Suppressor macrophage treated with lipopolysaccharide for 1 hour (primary cell): ENCODE measurements at places on chromosomes 7 and 10.

DNA sequence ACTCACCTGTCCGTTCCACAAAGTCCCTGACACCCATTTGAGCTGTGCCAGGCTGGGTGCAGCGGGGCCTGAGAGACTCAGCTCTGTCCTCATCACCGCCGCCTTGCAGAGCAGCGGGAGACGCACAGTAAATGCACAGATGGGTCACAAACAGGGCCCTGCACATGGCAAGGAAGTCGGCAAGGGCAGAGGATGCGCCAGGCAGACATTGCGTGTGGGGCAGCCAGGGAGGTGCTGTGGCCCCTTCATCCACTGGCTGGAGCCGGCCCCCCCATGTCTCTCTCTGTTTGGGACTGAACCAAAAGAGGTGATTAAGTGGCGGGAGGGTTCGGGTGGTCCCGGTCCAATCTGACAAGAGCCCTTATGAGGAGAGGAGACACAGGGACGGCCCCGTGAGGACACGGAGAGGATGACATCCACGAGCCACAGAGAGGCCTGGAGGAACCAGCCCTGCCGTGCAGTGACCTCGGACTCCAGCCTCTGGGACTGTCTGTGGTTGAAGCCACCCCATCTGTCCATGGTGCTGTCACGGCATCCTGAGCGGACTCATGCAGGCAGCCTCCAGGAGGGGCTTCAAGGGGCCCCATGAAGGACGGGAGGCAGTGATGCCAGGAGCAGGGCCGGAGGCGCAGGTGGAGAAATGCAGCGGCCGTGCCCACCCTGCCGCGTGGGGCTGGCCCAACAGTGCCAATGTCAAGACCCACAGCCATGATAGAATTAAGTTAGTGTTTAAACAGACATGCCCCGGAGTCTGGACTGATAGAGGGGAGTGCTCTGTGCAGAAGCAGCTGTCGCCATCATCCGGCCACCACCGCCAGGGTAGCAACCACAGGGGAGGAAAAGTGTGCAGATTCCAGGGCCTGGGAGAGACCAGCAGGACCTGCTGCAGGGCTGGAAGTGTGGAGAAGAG is 28.4 kb upstream of the FOXL3 start:
- no peak for DNase-seq

DNA sequence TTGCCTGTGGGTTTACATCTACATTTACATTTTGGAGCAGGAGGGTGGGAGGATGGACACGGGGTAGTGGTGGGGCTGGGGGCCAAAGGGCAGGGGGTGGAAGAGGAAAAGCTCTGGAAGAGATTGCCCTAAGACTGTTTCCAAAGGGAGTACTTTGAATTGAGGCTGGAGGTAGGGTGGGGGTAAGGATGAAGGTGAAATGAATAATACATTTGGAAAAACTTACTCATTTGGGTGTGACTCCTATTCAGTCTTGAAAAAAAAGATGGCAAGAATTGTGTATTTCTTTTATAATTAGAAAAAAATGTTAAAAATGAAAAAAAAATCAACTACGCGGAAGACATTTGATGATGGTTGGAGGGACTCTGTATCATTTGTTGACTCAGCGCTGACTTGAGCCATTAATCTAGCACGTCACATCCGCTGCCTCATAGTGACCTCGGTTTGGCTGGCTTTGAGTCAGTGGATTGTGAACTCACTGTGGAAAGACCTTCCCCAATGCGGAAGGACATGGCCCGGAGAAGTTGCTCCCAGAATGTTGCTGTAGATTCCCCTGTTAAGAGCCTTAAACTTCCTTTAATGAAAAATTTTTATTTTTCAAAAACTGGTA is 2.8 kb downstream of the FAM180A start:
- DNase-seq, result no peak

- DNase-seq, result no peak
Measured at GRCh38 chr7:71695186-71695585, 563.2 kb downstream of the GALNT17 start.

- peak; percentile 40 for DNase-seq
Measured at GRCh38 chr10:17409170-17409733, 45.1 kb downstream of the ST8SIA6 start.

- DNase-seq, result peak; percentile 62
Measured at GRCh38 chr7:35596061-35596460, 98.9 kb downstream of the HERPUD2 start.

GRCh38 chr7:118104812-118105441 is 79.0 kb upstream of the LSM8 start:
- peak; percentile 31 for DNase-seq

- no peak for DNase-seq
Measured at GRCh38 chr7:133857376-133858119, 269.6 kb upstream of the LRGUK start.

GRCh38 chr7:129493555-129493954 is 8.8 kb upstream of the SMKR1 start:
- no peak for DNase-seq

- no peak for DNase-seq
Measured at GRCh38 chr7:109235316-109235715, 665.6 kb downstream of the DNAJB9 start.

GRCh38 chr10:6027929-6028328 is 34.2 kb downstream of the IL2RA start:
- DNase-seq, result no peak

DNA sequence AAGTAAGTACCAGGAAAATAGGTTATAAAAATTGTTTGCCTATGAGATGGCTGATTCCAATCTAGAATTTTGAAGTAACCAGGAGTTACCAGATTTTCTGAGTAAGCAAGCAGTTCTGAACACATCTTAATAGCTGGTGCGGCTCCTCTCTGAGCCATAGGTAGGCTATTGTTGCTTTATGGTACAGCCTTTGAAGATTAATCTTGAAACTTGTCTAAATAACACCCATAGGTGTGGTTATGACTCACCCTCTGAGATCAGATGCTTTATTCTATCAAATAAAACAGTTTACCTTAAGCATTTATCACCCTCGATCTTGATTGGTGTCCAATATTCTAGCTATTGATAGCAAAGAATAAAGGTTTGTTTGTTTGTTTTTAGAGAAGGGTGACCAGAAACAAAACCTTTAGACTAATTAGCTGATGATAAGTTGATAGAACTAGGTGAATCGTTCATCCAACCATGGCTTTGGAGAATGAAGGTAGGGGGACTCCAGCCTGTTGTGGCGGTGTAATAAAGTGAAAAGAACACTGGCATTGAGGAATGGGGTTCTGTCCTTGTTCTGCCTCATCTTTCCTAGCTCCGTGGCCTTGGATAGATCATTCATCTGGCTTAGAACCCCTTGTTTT is 72.2 kb downstream of the VTI1A start:
- no peak for DNase-seq

- DNase-seq, result no peak
Measured at GRCh38 chr10:127618797-127619196, 69.7 kb downstream of the NPS start.

- no peak for DNase-seq
Measured at GRCh38 chr7:4999369-4999950, 40.5 kb upstream of the MMD2 start.

DNA sequence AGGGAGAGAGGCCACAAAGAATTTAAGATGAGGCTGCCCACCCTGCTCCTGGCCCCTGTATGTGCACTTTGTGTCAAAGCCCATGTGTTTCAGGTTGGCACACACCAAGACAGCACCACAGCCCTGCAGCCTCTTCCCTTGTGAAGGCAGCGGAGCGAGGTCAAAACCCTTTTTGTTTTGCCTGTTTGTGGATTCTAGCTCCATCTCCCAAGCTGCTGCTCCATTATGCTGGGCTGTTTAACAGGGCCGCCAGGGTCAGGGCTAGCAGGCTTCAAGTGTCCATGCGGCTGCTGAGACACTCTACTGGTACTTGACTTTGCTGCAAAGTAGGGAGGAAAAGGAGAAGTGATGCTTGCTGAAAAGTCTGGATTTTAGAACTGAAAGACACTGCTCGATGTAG is 142.3 kb upstream of the EFCAB10 start:
- no peak for DNase-seq

- no peak for DNase-seq
Measured at GRCh38 chr7:29619848-29620555, 56.4 kb downstream of the PRR15 start.

DNA sequence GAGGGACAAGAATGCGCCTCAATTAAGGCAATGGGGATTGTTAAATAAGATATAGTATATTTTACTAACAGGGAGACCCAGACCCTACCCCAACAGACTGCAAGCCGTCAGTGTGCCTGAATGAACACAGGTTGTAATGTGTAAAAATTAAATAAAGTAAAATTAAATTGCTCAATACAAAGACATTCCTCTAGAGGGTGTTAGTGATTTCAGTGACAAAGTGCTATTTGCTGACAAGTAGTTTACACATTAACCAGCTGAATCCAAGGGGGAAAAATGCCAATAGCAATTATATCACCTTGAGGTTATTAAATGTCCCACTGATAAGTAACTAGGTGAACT is 110.5 kb downstream of the EBF3 start:
- DNase-seq, result peak; percentile 29

- DNase-seq, result no peak
Measured at GRCh38 chr10:129416956-129417765, 49.9 kb upstream of the MGMT start.

GRCh38 chr7:42208572-42208971 is 28.4 kb downstream of the GLI3 start:
- DNase-seq, result no peak

- DNase-seq, result no peak
Measured at GRCh38 chr7:35232994-35233393, 20.9 kb downstream of the TBX20 start.

- peak; percentile 22 for DNase-seq
Measured at GRCh38 chr7:50068026-50068425, 25.0 kb downstream of the ZPBP start.

DNA sequence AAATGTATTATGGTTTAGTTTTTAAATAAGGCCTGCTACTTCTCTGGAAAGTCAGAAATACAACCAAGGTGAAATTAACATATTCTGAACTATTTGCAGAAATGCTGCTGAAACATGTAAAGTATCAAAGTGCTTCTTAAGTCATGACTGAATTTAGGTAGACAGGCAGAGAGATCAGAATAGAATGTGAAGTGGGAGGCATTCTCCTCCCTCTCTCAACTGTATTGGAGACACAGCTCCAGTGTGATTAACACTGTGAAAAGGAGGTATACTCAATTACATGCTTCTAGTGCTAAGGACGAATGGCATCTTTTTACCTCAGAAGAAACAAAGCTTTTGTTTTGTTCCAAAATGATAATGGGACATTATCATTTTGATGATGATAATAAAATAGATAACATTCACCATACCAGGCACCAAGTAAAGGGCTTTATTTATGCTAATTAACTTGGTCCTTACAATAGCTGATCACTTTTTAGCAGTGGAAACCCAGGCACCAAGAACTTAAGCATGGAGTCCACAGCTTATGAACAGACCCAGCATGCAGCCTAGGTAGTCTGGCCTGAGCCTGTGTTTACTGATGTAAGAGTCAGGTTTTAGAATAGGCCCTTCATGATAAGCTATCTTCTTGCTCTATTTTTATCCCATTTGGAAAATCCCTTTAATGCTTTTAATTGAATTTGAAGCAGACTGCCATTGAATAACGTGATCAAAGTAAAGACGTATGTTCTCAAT is 26.0 kb downstream of the PPP1R9A start:
- DNase-seq, result no peak

GRCh38 chr10:3702056-3702546 is 82.9 kb downstream of the KLF6 start:
- no peak for DNase-seq
